NCI-H1048 (cell line): ENCODE measurements at places on chromosomes 16 and 17.
A peak's percentile ranks its signal among the peaks of the same experiment; 100 is the strongest.

GRCh38 chr17:66076546-66077190 is 115.3 kb downstream of the CEP112 start:
- no peak for DNase-seq

DNA sequence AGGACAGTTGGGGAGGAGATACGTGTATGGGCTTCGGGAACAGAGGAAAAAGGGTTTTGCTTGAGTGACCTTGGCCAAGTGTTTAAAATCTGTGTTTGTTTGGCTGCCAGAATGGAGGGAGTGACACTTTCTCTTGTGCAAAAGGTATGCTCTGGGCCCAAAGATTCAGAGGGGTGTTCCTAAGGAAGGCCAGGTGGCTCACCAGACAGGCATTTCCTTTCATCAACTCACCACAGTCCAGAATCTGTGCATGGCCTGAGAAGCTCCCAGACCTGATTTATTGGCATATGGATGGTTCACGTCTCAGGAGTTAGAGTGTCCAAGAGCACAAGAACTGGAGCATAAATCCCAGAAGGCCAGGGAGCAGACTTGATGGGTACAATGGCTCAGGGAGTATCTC is 53.4 kb upstream of the NLK start:
- DNase-seq: no peak

DNA sequence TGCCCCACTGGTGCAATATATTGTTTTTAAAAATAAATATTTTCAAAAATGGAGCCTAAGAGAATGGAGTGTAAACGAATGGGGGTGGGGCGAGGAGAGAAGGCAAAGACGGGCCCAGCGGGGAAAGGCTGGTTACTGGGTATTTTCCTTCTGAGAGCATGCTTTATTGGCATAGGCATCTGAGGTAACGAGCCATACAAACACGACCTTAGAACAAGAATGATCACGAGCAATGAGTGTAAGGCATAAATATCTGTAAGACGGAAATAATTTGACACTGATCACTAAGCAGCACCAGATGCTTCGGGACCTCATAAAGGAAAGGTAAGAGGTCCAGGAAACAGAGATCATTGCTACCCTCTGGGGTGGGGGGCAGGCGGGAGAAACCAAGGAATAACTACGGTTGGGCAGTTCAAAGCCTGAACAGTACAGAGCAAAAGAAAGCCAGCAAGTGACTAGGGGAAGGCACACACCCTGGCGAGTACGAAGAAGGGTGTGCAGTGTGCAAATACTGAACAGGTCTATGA is 959 bp downstream of the SSH2 start:
- DNase-seq: no peak

GRCh38 chr17:44414394-44415155 is 25.1 kb upstream of the ITGA2B start:
- no peak for DNase-seq

GRCh38 chr16:73732681-73733080 is 563.9 kb upstream of the PSMD7 start:
- DNase-seq: no peak

DNA sequence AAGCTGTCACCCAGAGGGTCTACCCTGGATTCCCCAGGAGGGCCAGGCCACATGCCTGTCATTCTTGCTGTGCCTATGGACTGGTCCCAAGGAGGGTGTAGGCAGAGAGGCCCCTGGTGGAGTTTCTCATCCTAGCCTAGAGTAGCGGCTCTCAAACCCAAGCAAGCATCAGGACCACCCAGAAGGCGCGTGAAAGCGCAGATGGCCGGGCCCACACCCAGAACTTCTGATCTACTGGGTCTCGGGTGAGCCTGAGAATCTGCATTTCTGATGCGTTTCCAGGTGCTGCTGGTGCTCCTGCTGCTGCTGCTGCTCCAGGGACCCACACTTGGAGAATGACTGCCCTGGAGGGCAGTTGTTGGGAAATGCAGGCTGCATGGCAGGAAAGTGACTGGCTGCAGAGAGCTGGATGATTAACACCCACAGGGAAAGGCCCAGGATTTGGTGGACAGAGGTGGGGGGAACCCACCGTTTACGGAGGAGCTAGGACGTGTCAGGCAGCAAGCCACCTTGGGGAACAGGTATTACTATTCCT is 9.5 kb upstream of the OSGIN1 start:
- DNase-seq: no peak

GRCh38 chr17:61831099-61831498 is 32.2 kb downstream of the BRIP1 start:
- no peak for DNase-seq

DNA sequence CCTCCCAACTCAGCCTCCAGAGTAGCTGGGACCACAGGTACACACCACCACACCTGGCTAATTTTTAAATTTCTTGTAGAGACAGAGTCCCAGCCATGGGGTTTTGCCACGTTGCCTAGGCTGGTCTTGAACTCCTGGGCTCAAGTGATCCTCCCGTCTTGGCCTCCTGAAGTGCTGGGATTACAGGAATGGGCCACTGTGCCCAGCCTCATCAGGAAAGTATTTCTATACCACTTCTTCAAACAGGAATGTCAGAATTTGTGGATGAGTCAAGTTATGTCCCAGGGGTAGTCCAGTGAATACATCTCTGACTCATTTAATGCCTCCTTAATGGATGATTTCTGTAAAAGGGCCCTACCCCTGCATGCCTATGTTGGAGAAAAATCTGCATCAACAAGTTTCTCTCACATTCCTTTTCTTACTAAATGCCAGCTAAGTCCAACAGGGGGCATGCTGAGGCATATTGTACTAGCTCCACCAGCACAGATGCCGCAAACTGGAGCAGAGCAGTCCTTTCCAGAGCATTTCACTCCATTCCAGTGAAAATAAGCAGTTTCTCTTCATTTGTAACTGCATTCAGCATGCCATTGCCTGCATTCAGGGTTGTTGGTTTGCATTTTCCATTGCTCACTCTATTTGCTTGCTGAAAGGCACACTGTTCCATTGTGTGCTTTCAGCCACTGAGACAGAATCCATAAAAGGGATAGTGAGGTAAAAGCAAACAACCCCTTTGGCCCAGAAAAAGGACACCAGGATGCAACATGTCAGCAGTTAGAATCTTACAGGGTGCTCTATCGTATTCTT is 5.3 kb upstream of the CAVIN1 start:
- no peak for DNase-seq

- DNase-seq: no peak
Observed at GRCh38 chr16:59067205-59067604, 333.1 kb upstream of the GOT2 start.

DNA sequence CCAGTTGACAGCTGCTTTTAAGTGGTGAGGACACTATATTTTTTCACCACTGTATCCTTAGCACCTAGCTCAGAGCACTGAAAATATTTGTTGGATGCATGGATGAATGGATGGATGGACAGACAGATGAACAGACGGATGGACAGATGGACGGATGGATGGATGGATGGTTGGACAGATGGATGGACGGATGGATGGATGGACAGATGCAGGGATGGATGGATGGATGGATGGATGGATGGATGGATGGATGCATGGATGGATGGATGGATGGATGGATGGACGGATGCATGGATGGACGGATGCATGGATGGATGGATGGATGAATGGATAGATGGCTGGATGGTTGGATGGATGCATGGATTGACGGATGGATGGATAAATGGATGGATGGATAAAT is 12.4 kb upstream of the SLC5A11 start:
- DNase-seq: no peak

- no peak for DNase-seq
Observed at GRCh38 chr16:75262104-75262799, 10.8 kb upstream of the BCAR1 start.

DNA sequence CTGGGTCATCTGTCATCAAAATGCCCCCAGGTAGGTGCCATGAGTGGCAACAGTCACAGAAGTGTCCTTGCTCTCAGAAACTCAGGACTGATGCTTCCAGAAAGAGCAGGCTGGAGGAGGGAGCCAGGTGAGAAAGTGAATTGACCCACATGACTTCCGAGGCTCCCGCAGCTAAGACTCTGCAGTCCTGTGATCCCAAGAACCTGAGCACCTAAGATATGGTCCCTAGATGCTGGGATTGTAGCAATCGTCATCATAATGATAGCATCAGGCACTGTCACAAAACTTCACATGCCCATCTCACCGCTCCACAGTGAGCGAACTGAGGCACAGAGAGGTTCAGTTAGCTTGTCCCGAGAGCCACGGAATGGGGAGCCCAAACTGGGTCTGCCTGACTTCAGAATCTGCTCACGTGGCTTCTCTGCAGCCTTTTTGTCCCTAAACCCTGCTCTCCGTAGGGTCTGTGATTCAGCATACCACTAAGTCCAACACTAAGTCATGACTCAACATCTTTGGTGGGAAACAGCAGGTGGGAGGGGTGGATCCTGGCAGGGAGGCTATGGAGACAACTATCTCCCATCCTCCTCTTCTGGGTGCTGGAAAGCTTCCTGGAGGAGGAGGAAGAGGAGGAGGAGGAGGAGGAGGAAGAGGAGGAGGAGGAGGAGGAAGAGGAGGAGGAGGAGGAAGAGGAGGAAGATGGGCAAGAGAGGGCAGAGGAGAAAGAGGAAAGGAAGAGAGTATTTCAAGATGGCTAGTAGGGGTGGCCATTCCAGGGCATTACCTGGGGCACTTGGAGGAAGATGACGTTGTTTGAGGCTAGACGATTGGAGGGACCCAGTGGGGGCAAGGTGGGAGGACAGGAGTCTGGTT is 55.5 kb upstream of the DLX4 start:
- DNase-seq: no peak

DNA sequence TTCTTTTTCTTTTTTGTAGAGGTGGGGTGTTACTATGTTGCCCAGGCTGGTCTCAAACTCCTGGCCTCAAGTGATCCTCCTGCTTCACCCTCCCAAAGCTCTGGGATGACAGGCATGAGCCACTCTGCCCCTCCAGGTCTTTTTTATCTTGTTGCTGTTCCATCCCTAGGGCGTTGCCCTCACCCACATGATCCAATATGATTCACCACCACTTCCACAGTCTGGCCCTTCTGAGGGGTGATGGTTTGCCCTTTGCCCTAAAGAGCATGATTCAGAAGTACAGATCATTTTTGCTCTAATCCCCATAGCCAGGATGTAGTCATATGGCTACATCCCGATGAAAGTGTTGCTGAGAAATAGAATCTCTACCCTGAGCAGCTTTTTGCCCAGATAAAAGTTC is 18.8 kb downstream of the STX4 start:
- DNase-seq: no peak

DNA sequence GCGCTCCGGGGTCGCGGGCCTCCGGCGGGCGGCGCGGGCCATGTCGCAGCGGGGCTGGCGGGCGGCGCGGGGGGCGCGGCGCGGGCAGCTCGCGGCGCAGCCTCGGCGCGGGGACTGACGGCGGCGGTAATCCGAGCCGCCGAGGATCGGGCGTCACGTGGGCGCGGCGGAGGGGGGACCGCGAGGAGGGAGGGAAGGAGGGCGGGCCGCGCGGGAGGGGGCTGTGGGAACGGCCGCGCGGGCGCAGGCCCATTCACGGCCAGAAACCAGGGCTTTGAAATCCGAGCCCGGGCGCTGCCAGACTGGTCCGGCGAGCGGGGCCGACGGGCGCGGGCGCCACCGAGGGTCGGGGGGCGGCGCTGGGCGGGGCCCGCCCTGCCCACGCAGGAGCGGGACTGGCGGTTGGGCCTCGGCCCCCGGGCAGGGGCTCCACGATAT is at the start of gene MTSS2:
Gene MTSS2 (minus strand): TSS at position 116 of the 438 bp plus-strand sequence. CDS start 262 bp downstream, outside the sequence.
- peak; percentile 20 for DNase-seq

DNA sequence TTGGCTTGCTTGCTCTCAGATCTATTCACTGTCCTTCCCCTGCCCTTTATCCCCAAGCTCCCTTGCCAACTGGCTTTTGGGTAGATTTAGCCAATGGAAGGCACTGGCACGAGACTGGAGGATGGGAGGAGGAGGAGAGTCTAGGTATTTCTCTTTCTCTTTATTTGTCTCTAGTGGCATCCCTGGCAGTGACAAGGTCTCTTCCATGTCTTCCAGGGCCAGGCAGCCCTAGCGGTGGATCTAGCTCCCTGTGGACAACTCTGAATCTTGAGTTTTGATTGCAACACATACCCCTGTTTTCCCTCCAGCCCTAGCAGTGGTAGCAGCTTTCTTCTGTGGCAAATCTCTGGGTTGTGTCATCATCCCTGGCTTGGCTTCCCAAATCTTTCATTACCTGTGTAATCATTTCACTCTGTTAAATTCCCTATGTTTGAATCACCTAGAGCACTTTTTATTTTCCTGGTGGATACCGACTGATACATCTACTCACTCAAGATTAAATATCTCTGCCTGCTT is 171.1 kb upstream of the IRX6 start:
- no peak for DNase-seq

DNA sequence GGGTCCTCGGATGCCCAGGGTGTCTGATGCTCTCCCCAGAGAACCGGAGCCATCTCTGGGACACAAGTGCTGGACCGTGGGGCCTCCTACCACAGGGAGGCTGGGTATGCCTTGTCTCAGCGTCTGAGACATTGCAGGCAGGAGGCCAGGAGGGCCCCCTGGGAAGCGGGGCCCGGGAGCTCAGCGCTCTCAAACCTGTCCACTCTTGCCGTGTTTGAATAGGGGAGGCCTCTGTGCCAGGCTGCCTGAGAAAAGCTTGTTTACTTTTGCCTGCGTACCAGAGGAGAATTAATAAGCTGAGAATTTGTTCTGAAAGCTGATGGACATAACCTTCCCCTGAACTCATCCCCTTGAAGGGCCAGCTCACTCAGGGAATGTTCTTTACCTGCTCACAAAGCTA is 163.8 kb downstream of the NTN1 start:
- no peak for DNase-seq

- no peak for DNase-seq
Observed at GRCh38 chr17:51455931-51456330, 195.6 kb downstream of the UTP18 start.

- DNase-seq: no peak
Observed at GRCh38 chr17:21299981-21300600, 15.6 kb downstream of the MAP2K3 start.

DNA sequence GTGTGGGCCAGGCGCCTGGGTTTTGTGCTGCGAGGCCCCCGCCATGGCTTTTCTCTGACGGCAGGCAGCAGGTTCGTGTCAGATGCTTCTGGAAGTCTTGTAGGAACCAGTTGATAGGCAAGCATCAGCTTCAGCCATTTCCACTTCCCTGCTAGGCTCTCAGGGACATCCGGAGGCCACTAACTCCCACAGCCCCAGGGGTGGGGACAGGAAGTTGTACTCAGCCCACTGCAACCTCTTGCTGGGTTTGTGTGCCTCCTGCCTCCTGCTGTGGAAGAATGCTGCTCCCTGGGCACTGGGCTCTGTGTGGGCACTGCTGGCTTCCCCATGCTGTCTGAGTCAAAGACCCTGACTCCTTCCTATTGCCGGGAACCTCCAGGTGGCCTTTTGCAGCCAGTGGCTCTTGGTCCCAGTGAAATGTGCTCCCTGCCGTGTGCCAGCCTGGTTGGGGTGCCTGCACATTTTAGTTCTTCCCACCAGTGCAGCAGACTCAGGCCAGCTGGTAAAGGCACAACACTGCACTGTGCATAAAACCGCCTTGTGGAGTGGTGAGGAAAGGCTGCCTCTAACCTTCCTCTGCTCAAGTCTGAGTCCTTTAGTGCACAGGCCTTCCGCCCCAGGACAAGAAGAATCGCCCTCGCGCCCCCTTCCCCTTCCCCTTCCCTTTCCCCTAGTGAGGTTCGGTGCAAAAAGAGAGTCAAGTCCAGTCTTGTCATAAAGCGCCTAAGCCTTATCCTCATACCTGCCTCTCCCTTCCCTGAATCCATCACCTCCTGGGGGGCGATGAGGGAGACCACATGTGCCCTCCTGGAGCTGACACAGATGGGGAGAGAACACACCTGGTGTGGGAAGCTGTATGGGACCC is 16.6 kb downstream of the LDHD start:
- no peak for DNase-seq

GRCh38 chr16:80066805-80067580 is 466.5 kb upstream of the MAF start:
- no peak for DNase-seq
